ENCODE measurements at places on chromosomes 11 and 22.
A peak's percentile ranks its signal among the peaks of the same experiment; 100 is the strongest.

DNA sequence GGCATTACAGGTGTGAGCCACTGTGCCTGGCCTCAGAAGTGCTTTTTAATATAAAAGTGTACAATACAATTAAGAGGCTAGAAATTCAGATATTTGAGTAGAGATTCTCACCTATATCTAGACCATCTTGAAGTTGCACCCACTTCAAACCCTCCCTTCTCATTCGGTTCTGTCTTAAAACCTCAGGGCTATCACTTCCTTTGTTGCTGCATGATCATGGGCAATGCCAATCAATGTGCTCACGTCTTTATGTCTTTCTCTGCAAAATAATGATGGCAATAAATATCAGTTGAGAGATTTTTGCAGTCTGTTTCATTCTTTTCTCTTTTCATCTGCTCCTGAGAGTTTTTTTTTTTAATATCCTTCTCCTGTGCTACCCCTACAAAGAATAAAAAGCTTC lies 9.3 kb upstream of the NUP160 start:
- H3K4me3 ChIP-seq: no peak overlapping the region
- H3K27me3 ChIP-seq: no peaks in the 10 kb centered on the region
- H3K36me3 ChIP-seq: no peaks in the 10 kb centered on the region
- no peaks in the 10 kb centered on the region for H3K4me1 ChIP-seq
- no peak overlapping the region for H3K27ac ChIP-seq

- H3K36me3 ChIP-seq: no peaks in the 10 kb centered on the region
- no peaks in the 10 kb centered on the region for H3K4me1 ChIP-seq
- H3K27me3 ChIP-seq: no peaks in the 10 kb centered on the region
- H3K4me3 ChIP-seq: no peak overlapping the region
Observed at GRCh38 chr11:101612481-101612880, 28.7 kb upstream of the TRPC6 start.

GRCh38 chr11:45664376-45665205 lies 831 bp downstream of the CHST1 start:
- H3K27me3 ChIP-seq: peaks cover 5% of the 10 kb centered on the region
- H3K36me3 ChIP-seq: no peaks in the 10 kb centered on the region
- peak overlapping the region; percentile 74 for H3K4me3 ChIP-seq

GRCh38 chr11:67351275-67352005 lies 1.9 kb downstream of the POLD4 start:
- peaks cover 58% of the 10 kb centered on the region for H3K4me1 ChIP-seq
- no peaks in the 10 kb centered on the region for H3K27me3 ChIP-seq

GRCh38 chr11:12871241-12871640 lies 137.9 kb upstream of the RASSF10 start:
- H3K4me1 ChIP-seq: no peaks in the 10 kb centered on the region
- no peaks in the 10 kb centered on the region for H3K27me3 ChIP-seq
- no peak for DNase-seq
- H3K36me3 ChIP-seq: no peaks in the 10 kb centered on the region

DNA sequence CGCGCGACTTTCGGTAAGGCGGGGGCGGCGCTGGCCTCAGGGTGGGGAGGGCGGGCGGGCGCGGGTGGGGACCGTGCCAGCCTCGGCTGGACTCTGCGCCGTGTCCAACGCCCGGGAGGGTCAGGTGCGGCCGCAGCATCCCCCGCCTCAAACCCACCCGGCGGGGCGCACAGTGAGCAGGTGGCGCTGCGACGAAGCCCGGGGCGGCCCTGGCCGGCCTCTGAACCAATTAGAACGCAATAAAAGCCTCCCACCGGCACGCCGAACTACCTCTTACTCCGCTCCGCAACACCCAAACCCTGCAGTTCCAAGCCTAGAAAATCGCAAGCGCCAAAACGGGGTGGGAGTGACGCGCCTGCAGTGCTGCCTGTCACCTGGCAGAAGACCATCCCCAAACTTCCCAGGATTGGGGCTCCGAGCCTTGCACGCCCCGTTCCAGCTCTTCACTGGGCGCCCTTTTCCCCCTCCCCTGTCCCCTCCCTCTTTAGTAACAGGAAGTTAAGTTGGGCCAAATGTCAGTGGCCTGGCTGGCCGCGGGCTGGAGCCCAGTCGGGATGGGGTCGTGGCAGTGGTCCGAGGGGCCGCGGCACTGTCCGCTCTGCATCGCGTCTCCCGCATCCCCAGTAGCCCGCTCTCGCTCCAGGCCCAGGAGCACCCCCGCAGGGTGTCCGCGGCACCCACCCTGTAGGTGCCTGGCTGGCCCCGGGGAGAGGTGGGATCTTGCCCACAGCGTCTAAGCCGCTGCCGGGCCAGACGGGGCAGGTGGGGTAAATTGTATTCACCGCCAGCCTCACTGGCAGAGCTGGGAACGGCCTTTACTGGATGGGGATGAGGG lies 541 bp downstream of the MICAL2 start:
- H3K27me3 ChIP-seq: no peaks in the 10 kb centered on the region
- peak overlapping the region; percentile 89 for H3K27ac ChIP-seq
- H3K4me1 ChIP-seq: peaks cover 50% of the 10 kb centered on the region
- H3K36me3 ChIP-seq: no peaks in the 10 kb centered on the region
- peak; percentile 52 for DNase-seq

DNA sequence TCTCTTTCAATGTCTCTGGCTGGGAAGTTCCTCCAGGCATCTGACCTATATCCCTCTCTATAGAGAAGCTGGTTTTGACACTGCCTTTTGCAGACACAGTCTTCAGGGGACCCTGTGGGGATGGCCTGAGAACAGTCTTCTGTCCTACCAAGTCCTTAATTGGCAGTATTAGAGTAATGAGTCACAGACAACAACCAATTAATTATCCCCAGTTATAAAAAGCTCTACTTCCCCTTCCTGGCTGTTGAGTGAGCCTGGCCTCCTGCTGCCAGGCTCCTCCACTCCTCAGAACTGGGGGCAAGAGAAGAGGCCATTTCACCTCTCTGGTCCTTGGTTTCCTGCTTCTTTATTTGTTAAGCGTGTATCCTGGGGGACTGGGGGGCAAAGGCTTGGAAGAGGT lies 41.2 kb upstream of the KLHL35 start:
- H3K4me3 ChIP-seq: no peak overlapping the region
- no peaks in the 10 kb centered on the region for H3K27me3 ChIP-seq
- no peaks in the 10 kb centered on the region for H3K4me1 ChIP-seq
- H3K36me3 ChIP-seq: no peaks in the 10 kb centered on the region
- DNase-seq: no peak
- H3K27ac ChIP-seq: no peak overlapping the region

GRCh38 chr11:45475173-45475572 lies 189.0 kb upstream of the SYT13 start:
- H3K27me3 ChIP-seq: peaks cover 4% of the 10 kb centered on the region
- H3K4me3 ChIP-seq: no peak overlapping the region
- H3K27ac ChIP-seq: no peak overlapping the region
- no peaks in the 10 kb centered on the region for H3K36me3 ChIP-seq
- H3K4me1 ChIP-seq: no peaks in the 10 kb centered on the region

DNA sequence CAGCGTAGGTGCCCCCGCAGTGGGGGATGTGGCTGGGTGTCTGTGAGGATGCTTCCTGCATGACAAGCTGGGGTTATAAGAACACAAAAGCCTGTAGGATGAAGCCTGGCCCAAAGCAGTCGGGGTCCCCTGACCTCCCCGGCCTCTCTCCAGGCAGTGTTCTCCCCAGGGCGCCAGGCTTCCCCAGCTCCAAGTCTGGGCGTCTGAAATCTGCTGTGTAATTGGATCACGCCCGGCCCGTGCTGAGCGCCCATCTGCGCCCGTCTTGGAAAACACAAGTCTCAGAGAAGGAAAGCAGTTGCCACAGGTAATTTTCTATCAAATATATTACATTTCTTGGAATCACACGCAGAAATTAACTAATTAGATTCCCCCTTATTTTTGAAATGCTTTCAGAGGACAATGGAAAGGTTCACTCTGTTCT lies 233.3 kb downstream of the CTTN start:
- H3K4me1 ChIP-seq: no peaks in the 10 kb centered on the region
- no peaks in the 10 kb centered on the region for H3K36me3 ChIP-seq
- H3K27ac ChIP-seq: no peak overlapping the region
- no peak for DNase-seq
- no peak overlapping the region for H3K4me3 ChIP-seq

- no peaks in the 10 kb centered on the region for H3K36me3 ChIP-seq
- no peak overlapping the region for H3K27ac ChIP-seq
- no peaks in the 10 kb centered on the region for H3K4me1 ChIP-seq
- no peak for DNase-seq
- no peaks in the 10 kb centered on the region for H3K27me3 ChIP-seq
- H3K4me3 ChIP-seq: no peak overlapping the region
Observed at GRCh38 chr22:26977741-26978376, 320.5 kb downstream of the MIAT start.

DNA sequence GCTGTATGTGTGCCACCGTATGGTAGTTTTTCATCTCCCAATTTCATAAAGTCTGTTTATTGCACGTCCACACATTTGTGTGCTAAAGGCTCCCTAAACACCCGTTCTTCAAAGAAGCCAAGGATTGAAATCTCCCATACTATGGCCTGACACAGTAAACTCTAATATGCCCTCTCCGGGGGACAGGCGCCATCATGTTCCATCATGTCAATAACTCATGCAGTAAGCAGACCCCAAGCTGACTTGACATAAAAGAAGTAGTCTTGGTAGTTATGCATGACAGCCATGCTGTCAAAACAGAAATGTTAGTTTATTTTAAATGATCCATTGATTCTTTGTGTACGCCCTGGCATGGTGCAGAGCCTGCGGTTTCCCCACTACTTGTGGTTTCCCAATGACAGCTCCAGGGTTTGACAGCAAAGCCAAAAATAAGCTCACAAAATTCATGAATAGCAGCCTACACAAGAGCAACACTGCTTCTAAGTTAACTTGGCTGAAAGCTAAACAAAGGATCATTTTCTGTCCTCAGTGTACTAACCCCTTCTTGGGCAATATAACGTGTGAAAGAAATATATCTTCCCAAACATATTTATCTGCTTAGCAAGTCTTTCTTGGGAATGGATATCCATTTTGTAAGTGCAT lies 56.5 kb upstream of the CABP7 start:
- H3K27me3 ChIP-seq: no peaks in the 10 kb centered on the region
- DNase-seq: no peak
- H3K4me3 ChIP-seq: no peak overlapping the region

- H3K4me1 ChIP-seq: peaks cover 28% of the 10 kb centered on the region
- peak overlapping the region; percentile 97 for H3K27ac ChIP-seq
- peak overlapping the region; percentile 98 for H3K4me3 ChIP-seq
- no peaks in the 10 kb centered on the region for H3K27me3 ChIP-seq
Observed at GRCh38 chr11:17076517-17077239, 789 bp downstream of the RPS13 start.

DNA sequence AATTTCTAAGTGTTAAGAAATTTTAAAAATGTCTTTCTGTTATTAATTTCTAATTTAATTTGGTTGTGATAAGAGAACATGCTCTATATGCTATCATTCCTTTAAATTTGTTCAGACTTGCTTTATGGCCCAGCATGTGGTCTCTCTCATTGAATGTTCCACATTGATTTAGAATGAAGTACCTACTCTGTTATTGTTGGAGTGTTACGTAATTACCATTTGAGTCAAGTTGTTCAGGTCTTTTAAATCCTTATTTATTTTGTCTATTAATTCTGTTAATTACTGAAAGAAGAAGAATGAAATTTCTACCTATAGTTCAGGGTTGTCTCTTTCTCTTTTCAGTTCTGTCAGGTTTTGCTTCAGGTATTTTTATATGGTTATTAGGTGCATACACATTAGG lies 57.0 kb downstream of the PRMT3 start:
- H3K36me3 ChIP-seq: no peaks in the 10 kb centered on the region
- DNase-seq: no peak
- no peaks in the 10 kb centered on the region for H3K27me3 ChIP-seq
- no peak overlapping the region for H3K4me3 ChIP-seq

DNA sequence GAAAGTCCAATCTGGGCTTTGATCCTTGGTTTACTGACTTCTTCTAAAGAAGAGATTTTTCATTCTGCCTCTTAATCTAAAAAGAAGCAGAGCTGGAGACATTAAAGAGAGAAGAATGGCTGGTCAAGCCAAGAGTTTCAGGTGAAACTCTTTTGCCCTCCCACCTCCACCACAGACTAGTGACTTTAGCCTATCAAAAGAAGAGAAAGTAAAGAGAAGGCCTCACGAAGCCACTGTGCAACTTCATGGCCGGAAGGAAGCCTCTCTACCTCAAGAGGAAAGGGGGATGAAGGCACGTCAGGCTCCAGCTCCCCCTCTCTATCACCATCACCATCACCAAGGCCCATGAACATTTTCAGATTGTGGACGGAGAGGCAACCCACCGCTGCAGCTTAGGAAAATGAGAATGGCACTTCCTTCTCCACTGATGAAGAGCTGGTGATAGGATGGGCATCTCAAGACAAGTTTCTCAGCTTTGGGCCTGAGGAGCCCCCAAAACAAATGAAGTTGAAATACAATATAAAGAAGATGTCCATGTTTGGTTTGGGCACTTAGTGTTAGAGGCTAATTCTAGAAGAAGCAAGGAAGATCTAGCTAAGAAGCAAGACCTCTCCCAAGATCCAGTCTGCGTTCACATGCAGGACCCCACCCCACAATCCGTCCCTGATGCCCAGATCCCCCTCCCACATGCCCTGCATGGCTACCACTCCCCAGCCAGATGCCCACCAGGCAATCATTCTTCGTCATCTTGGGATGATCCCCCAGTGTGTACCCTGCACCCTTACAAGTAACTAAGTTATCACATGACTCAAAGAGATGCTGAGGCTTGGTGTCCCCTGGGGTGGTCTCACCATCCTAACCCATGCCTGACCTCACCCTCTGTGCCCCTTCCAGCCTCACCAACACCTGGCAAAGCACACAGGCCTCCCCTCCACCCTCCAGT lies 52.6 kb downstream of the IGSF9B start:
- H3K4me3 ChIP-seq: no peak overlapping the region
- H3K4me1 ChIP-seq: no peaks in the 10 kb centered on the region
- peaks cover 46% of the 10 kb centered on the region for H3K36me3 ChIP-seq
- DNase-seq: no peak
- no peaks in the 10 kb centered on the region for H3K27me3 ChIP-seq
- no peak overlapping the region for H3K27ac ChIP-seq

GRCh38 chr11:65892661-65893317 lies 2.3 kb downstream of the CCDC85B start:
- peaks cover 49% of the 10 kb centered on the region for H3K4me1 ChIP-seq
- no peaks in the 10 kb centered on the region for H3K36me3 ChIP-seq
- H3K4me3 ChIP-seq: peak overlapping the region; percentile 80

- H3K27ac ChIP-seq: no peak overlapping the region
- no peaks in the 10 kb centered on the region for H3K36me3 ChIP-seq
Observed at GRCh38 chr11:117925198-117925925, 3.8 kb downstream of the TMPRSS13 start.

GRCh38 chr11:36162883-36163434 lies 126.3 kb downstream of the COMMD9 start:
- H3K27me3 ChIP-seq: no peaks in the 10 kb centered on the region
- H3K4me3 ChIP-seq: no peak overlapping the region
- peaks cover 5% of the 10 kb centered on the region for H3K4me1 ChIP-seq
- H3K36me3 ChIP-seq: no peaks in the 10 kb centered on the region

DNA sequence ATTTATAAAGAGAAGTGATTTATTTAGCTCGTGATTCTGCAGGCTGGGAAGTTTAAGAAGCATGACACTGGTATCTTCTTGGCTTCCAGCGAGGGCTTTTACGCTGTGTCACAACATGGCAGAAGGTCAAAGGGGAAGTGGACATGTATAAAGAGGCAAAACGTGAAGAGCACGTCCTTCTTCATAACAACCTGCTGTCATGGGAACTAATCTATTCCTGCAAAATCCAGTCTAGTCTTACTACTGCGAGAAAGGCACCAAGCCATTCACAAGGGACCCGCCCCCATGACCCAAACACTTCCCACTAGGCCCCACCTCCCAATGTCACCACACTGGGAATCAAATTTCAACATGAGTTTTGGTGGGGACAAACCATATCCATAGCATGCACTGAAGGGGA lies 58.3 kb downstream of the AMOTL1 start:
- DNase-seq: no peak
- no peak overlapping the region for H3K4me3 ChIP-seq
- H3K4me1 ChIP-seq: no peaks in the 10 kb centered on the region
- no peak overlapping the region for H3K27ac ChIP-seq

- DNase-seq: no peak
- H3K4me3 ChIP-seq: no peak overlapping the region
- H3K27ac ChIP-seq: no peak overlapping the region
- peaks cover 57% of the 10 kb centered on the region for H3K36me3 ChIP-seq
Observed at GRCh38 chr22:24128021-24128420, 53.3 kb upstream of the SUSD2 start.

Measured in heart left ventricle (tissue), 16 donors.